Hippocampal formation (tissue), 2 donors: ENCODE measurements at places on chromosomes 6 and 20.
A peak's percentile ranks its signal among the peaks of the same experiment; 100 is the strongest.

DNA sequence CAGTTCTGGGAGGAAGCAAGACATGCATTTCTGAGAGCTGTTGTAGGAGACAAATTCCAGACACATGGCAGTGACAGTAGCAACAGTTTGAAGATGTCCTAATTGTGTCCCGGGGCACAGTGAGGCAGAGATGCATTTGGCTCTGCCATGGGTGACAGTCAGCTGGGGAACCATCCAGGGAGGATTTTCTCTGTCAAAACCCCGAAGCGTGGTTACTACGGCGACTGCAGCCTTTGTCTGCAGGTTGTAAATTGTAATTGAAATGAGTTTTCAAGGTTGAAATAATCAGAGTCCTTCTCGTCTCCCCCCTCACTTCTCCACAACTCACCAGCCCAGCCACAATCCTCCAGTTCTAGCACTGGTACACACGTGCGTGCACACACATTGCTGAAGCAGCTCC, 100.1 kb downstream of the GRM4 start:
- DNase-seq: no peak

DNA sequence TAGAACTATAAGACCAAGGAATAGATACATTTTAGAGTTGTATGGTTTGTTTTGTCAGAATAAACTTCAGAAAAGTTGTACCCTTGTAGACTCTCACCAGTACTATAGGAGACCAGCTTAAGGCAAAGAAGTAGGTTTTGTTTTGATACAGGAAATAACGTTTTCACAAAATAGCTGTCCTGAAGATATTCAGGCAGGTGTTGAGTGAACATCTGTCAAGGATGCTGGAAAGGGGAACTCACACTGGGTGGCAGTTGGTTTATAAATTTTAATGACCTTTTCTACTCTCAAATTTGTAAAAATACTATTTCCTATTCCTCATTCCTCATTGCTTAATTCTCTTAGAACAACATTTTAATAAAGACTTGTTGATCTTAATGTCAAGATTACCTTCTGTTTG, 174.0 kb upstream of the MAN1A1 start:
- no peak for DNase-seq

DNA sequence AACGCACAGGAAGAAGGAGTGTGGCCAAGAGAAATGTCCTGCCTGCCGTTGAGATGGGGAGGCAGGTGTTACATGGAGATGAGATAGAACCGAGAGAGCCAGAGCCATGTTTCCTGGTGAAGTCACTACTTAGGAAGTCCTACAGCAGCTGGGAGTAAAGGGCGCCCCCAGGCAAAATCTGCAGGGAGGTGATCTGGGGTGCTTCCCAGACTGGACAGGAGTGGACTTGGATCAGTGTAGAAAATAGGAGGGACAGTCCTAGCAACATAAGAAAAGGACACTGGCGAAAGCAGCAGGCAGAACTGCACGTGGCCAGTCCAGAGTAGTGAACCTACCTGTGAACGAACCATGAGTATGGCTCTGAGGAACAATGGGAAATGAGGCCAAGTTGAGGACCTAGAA, 85.3 kb downstream of the CD164 start:
- DNase-seq: no peak

DNA sequence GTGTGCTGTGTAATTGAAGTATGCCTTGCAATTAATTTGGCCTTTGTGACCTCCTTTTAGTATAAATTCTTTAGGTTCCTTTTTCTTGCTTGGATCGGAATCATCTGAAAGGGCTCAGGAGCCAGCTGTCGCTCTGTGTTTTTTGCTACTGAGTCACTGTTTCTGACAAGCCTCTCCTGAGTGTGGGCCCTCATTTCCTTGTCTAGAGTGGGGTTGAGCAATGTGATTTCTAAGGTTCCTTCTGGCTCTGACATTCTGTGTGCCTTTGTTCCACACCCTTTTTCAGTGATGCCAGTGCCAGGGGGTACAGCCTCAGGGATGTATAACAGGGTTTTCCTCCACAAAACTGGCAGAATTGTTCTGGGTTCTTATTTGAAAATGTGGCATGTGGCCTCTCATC, 26.5 kb downstream of the DAAM2 start:
- no peak for DNase-seq

DNA sequence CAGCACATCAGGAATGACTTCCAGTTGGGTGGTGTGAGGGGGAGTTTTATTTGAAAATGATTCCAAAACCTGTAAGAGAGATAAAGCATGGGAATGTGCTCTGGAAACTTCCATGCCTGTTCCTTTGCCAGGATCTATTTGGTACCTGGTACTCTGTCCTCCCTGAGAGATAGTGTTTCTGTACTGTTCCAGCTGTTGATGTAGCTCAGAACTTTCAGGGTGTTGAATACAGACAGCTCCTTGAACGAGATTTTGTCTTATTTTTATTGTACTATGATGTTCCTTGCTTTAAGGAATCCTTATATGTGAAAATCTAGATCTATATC, 148.7 kb upstream of the RIPOR2 start:
- DNase-seq: no peak

DNA sequence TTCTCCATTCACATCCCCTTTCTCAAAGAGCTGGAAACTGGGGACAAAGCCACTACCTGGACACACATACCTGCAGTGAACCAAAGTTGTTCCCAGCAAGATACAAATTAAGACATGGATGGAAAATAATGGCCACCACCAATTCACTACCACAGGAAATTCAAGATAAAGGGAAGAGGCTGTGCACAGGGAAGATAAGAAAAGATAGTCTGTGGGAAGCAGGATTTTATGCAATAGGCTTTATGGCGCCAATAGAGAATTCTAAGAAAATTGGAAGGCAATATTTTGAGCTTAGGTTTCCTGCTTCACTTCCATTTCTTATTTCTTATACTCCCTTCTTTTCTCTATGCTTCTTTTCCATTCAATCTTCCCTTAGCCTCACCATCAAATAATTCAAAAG, 9.9 kb downstream of the GPX6 start:
- DNase-seq: no peak

GRCh38 chr20:44888226-44889103, 3.0 kb downstream of the YWHAB start:
- no peak for DNase-seq

- no peak for DNase-seq
These were observed 99.0 kb upstream of the PREP start for GRCh38 chr6:105501826-105502344.

DNA sequence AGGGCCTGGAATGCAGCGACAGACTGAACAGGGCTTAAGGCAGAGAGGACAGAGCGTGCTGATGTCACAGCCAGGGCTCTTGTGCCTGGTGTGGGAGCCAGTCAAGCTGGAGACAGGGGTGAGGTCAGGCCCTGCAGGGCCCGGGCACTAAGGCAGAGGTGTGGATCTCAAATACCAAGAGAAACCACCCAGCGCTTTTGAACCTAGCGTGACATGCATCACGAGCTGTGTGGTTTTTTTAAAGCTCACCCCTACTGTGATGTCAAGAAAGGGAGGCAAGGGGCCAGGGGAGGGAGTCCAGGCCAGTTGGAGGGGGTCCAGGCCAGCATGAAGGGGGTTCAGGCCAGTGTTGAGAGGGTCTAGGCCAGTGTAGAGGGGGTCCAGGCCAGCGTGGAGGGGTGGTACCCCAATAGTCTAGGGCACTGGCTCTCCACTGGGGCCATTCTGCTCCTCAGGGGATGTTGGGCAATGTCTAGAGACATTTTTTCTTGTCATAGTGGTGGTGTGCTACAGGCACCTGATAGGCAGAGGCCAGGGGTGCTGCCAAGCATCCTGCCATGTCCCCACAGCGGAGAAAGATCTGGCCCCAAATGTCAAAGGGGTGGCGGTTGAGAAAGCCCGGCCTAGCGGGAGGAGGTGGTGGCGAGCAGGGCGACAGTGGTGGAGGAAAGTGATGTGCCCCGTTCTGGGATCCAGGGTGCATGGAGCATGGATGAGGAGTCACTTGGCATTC, 42.6 kb downstream of the RBM38 start:
- DNase-seq: no peak

GRCh38 chr6:111872401-111873177, 663 bp downstream of the FYN start:
- no peak for DNase-seq

- no peak for DNase-seq
These were observed 44.7 kb downstream of the GSTA2 start for GRCh38 chr6:52718550-52718949.

- DNase-seq: no peak
These were observed 62.5 kb downstream of the GJA1 start for GRCh38 chr6:121497970-121498375.

GRCh38 chr6:37850728-37851285, 31.3 kb downstream of the ZFAND3 start:
- no peak for DNase-seq

GRCh38 chr6:81476881-81477280, 275.6 kb downstream of the TENT5A start:
- DNase-seq: no peak

DNA sequence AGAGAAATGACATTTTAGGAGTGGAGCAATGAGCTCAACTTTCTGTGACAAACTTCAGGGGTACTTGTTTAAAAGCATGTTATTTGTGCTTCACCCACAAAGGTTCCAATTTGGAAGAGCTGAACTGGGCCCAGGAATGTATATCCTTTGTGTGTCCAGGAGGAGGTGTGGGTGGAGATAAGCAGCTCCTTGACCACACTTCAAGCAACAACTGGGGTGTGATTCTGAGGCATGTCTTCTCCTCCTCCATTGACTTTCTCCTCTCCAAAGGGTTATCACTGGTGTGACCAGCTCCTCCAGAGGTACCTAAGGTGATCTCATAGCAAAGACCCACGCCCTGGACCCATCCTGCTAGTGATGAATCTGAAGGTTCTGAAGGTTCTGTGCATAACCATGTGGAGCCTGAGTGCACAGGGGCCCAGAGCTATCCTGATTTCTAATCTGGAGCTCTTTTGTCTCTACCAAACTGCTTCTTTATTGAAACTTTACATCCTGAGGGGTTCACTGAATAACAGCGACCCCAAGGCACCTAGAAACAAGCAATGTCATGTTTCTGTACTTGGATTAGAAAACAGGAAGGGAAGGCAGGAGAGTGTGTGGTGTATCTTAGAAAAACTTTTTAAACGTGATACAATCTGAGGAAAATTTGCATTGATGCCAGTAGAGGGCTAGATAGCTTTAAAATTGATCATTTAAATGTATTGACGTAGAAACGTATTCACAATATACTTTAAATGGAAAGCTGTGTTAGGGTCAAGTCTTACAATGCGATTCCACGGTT, 60.9 kb upstream of the CD93 start:
- DNase-seq: no peak

- DNase-seq: no peak
These were observed 14.8 kb upstream of the VNN1 start for GRCh38 chr6:132728616-132729015.

DNA sequence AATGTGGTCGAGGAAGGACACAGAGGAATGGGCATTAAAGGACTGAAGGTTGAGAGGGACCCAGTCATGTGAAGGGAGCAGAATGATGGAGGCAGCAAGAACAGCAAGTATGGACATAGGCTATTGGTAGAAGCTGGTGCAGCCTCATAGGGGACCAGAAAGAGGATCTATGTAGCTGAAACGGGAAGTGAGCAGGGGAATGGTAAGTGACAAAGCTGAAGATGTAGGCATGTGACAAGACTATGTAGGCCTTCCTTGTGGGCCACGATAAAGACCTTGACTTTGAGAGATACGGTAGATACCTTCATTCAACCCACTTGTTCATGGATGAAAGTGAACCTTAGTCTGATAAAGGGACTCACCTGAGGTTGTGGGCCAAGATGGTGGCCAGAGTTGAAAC, 3.5 kb downstream of the CTNNBL1 start:
- peak; percentile 1 for DNase-seq

- DNase-seq: no peak
These were observed 19.0 kb downstream of the DLL1 start for GRCh38 chr6:170271771-170272314.

DNA sequence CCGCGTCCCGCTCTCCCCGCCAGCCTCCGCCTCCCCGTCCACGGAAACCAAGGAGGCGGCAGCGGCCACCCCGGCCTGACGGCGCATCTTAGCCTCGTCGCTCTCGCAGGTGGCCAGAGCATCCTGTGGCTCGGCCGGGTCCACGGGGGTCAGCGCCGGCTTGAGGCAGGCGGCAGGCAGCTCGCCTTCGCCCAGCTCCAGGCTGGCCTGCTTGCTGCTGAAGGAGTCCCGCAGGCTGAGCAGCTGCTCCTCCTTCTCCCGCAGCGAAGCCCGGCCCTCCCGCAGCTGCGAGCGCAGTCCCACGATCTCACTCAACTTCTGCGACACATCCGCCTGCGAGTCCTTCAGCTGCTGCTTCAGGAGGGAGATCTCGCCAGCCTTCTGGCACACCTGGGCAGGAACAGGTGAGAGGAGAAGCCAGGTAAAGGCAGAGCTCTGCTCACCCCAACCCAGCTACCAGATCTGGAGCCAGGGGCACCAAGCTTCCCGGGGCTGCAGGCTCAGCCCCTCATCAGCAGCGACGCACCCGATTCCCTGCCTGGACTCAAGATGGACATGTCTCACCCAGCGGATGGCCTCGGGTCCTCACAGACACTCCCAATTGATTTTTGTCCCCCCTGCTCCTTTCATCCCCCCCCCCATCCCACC, 5.2 kb upstream of the FASTKD5 start:
- no peak for DNase-seq

DNA sequence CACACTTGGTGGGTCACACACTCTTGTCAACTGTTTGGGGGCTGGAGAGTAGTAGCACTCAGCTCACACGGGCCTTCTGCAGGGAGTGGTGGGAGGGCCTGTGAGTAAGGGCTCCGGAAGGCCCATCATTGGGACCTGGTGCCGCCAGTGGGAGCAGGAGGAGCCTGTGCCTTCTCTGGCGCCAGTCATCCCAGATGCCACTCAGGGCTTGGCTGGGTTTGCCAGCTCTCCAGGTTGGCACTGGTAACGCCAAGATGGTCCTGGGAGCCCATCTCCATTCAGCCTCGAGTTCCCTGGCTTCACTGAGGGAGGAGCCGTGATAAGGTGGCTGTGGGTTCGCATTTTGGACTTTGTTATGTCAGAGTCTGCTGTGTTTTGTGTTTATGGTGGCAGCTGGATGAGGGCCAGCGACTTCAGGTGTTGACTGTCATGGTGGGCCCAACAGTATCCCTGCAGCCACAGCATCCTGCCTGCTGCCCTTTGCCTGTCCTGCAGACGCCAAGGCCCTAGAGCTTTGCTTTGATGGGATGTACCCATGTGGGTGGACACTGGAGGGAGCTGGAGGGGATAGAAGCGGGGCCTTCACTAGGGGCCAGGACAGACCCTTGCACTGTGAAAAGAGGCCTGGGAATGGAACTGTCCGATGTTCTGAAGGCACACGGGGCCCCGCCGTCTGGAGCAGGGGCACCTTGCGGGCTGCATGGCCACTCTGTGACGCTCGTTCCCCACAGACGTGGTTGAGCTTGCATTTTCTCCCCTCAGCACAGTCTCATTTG, 13.3 kb upstream of the DNAJC5 start:
- no peak for DNase-seq
